GM04503 (cell line): ENCODE measurements at places on chromosomes 3 and 15.

GRCh38 chr3:196936288-196936687 is 6.0 kb downstream of the NCBP2 start:
- no peak for DNase-seq

- peak; percentile 86 for DNase-seq
Observed at GRCh38 chr15:36370731-36371112, 208.7 kb upstream of the CDIN1 start.

DNA sequence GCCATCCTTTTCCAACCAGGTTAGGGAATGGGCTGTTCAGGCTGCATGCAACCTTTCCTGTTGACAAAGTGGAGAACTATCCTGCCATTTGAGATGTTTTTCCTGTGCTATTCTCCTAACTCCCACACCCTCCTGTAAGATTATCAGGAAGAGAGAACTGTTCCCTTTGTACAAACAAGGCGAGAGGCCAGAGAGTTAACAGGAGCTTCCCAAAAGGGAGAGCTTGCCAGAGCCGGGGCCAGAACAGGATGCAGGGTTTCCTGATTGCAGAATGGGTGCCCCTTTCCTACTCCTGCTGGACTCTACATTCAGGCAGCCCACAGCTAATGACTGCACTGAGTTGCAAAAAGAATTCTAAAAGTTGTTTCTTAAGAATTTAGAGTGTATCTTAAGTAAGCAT is 17.1 kb downstream of the PML start:
- no peak for DNase-seq

GRCh38 chr3:113287111-113287802 is 75.9 kb downstream of the BOC start:
- DNase-seq, result peak; percentile 59

DNA sequence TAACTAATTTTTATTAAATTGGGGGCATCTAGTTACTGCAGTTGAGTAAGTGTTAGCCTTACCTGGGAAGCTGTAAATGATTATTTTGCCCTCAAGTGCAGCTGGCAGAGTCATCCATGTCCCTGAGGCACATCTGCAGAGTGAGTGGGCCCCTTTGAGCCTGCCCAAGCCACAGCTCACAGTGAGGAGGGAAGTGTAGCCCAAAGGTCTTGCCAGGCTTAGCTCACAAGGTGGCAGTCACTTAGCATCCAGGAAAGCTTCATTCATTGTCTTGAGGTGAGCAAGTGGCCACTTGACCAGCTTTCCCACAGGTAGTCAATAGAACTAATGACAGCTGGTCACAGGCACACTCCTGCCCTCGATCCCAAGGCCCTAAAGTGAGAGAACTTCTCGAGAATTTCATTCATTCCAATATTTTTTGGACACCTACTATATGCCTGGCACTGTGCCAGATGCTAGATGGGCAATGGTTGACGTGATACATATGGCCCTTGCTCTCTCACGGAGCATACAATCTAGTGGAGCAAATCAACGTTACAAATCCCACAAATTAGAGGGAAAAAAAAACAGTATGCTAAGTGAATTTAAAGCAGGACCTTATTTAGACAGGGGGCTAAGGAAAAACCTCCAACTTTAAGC is 163.3 kb upstream of the IL12A start:
- DNase-seq, result no peak

GRCh38 chr3:123218990-123219389 is 17.2 kb downstream of the SEC22A start:
- no peak for DNase-seq

DNA sequence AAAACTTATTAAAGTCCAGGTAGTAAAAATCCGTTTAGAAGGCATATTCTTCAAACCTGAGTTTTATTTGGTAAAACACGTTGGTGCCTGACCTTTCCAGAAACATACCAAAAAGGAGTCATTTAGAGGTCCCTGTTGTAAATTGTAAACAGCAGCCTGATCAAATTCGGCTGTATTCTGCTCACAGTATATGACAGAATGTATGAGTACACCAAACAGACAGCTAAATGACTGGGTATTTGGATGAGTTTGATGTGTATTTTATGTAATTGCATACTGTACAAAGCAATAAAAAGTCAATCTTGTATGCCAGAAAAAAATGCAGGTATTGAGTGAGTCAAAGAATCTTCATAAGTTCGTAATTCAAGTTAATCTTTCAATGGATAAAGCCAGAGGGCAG is 330.4 kb downstream of the RBMS3 start:
- DNase-seq, result no peak

GRCh38 chr3:49012441-49013017 is 5.3 kb downstream of the WDR6 start:
- no peak for DNase-seq

DNA sequence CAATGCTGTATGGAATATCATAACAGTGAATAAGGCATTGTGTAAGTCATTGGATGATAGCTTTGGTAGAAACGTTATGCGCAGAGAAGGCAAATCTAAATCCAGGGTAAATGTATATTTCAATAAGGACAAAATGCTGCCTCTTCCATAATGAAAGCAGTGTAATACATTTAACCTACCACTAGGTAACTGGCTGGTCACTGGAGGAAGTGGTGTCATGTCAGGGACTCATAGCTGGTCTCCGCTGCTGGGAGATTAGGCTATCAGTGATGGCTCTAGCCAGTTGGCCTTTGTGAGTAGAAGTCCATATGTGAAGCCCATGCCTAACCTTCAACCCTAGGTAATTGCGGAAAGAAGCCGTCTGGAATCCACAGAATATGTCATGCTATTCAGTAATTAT is 140.9 kb downstream of the NLGN1 start:
- no peak for DNase-seq

- no peak for DNase-seq
Observed at GRCh38 chr3:10090179-10090578, 17.9 kb downstream of the FANCD2OS start.

DNA sequence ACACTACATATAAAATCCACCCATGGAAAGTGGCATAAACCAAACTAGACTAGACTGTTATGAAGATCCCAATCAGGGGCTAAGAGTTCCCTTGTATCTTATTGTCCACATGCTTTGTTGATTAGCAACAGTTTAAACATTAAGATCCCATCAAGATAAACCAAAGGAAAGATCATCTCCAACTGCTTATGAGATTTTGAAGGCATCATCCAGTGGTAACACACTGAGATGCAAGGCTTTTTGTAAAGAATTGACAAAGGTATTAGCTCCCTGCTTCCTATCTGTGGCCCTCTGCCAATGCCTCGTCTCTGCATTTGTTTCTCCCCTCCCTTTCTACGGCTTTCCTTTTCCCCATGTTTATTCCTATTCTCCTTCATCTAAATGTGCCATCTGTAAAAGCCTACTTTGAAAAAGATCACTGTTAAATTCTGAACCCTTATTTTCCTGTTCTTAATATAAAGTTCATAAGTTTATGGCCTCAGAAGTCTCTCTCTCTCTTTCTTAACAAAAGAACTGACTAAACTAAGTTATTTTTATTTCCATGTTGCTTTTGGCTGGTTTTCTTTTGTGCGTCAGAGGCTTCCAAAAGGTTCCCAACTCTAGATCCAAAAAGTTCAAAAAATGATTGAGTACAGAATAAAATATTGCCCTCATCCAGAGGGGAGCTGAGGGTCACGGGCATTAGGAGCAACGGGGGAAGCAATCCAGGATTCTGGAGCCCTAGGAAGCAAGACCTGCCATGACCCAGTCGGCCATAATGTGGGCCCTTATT is 5.5 kb downstream of the PLD1 start:
- DNase-seq, result no peak

DNA sequence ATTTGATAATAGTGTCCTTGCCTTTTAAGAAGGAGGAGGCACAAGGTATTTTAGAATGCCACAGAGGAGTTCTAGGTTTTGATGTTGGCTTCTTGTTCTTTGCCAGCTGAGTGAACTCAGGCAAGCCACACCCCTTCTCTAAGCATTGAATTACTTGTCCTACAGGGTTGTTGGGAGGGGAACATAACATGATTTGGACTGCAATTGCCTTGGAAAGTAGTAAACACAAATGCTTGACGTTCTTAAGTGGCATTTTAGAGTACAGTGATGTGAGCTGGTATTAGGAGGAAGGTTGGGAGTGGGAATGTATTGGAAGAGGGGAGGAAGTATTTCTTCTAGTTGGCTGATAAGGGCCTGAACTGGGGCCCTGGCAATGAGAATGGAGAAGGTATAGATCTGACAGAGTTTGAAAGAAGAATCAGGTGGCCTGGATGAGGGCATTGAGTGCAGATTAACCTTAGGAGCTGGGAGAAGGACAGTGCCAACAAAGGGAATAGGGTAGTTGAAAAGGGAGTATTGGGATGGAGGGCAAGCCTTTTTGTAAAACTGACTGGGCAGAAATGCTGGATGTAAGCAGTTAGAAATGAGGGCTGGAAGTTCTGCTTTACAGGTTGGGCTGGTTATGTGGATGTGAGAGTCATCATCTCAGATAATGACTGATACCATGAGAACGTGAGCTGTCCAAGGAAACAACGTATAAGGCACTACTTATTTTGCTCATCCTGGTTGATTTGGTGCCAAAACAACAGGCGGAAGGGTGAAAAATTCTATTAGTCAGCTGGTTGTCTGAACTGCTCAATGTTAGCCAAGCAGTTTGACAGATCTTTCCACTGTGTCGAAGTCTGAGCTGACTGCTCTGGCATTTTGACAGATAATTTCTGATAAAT is 16.7 kb downstream of the KAT2B start:
- no peak for DNase-seq
